ENCODE measurements at places on chromosomes 1 and 21.

GRCh38 chr1:15966081-15966955 is 9.6 kb downstream of the ZBTB17 start:
- no peak for DNase-seq

GRCh38 chr1:94621395-94621794 is 79.8 kb upstream of the F3 start:
- DNase-seq, result no peak

DNA sequence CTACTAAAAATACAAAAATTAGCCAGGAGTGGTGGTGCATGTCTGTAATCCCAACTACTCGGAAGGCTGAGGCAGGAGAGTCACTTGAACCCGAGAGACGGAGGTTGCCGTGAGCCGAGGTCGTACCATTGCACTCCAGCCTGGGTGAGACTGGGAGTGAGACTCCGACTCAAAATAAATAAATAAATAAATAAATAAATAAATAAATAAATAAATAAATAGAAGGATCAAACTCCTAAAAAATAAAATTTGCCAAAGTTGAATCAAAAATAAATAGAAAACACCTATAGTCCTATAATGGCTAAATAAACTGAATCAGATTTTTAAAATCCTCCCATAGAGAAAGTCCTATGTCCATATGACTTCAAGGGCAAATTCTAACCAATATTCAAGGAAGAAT is 15.2 kb upstream of the PEX19 start:
- DNase-seq, result no peak

DNA sequence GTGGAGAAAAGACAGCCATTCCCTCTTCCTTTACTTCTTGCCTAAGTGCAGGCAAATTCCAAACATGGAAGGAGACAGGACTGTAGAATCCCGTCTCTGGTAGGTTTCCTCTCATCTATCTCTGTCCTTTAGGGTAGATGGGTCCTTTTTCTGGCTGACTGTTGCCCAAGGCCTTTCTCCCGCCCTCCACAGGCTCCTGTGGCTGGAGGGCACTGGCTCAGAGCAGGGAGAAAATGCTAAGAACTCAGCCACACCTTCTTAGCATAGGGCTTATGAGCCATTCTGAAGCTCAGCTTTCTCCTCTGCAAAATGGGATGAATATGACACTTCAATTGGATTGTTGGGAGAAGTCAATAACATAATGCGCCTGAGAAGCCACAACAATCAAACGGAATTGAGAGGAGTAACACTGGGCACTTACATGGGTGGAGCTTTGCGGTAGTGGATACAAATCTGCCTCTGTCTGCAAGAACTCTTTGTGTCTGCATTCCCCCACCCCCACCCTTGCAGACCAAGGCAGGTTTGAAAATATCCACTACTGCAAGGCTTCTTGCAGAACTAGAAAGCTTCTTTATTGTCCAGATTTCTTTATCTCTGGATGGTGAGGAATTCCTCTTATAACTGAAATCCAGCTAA is 94.7 kb downstream of the CSMD2 start:
- DNase-seq, result no peak

DNA sequence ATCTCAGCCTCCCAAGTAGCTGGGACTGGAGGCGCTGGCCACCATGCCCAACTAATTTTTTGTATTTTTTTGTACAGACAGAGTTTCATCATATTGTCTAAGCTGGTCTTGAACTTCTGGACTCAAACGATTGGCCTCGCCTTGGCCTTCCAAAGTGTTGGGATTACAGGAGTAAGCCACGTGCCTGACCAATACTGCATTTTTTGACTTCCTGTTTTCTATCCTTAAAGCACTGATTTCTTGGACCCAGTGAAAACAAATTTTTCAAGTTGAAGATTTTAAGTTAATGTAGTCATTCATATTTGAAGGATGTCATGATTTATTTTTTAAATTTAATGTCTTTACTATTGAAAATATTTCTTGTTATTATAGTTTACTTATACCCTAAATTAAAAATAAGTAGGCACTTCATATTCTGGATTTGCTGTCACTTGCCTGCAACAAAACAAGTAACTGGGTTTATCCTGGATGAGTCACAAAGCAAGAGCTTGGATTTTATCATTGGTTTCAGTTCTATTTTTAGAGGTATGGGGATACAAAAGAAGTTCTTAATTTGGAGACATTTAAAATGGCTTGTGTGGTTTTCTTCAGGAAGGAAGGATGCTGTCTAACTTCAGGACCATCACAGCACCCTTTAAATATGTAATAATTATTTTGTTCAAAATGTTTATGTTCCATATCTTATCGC is 2.2 kb upstream of the VPS45 start:
- peak; percentile 18 for DNase-seq

DNA sequence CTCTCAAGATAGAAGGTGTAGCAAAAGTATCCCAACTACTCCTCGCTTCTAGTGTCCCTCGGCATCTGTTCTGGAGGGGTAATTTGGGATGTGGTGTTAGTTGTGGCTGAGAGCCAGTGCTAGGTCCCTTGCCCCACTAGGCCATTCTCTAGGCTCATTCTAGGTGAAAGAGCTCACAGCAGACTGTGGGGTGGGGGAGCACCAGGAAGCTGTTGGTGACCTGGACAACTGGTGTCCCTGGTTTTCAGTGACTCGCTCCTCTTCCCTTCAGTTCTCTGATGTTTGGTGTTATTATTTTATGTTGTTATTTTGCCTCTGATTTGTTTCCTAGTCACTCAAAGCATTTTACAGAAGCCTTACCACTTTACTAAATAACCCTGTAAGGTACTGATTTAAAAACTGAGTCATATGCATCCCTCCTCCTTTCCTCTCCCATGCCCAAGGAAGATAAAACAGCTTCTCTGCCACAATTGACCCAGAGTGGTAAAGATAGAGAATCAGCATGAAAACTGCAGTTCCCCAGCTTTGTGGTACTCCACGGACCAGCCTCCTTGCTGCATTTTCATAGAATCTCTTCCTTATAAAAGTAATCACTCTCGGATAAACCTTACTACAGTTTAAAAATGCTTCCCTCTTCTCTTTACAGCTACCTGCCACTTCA is 14.1 kb downstream of the DYRK3 start:
- no peak for DNase-seq

DNA sequence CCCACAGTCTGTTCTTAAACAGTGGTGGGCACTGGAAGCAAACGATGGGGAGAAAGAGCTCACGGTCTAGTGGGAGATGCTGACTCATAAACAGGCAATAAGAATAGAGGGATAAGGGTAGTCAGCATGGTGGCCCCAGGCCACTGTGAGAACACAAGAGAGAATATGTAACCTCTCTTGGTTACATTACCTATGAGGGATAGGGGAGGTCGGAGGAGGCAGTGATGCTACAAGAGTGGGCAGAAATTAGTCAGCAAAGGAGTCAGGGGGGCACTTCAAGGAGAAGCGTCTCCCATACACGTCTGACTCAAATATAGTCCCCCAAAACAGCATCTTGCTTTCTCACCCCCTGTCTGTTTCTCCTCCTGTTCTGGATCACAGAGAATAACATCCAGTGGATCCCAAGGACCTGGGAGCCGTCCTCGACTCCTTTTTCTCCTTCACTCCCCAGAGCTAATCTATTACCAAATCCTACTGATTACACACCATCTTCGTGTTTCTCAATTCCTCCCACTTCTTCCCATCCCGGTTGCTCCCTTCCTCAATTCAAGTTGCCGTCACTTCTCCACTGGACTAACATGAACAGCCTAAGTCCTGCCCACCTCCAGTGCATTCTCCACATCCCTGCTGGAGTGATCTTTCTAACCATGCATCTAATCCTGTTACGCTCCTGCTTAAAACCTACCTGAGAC is 2.1 kb downstream of the SLAMF8 start:
- no peak for DNase-seq

- no peak for DNase-seq
These were observed 12.4 kb downstream of the MOV10 start for GRCh38 chr1:112686835-112687234.

DNA sequence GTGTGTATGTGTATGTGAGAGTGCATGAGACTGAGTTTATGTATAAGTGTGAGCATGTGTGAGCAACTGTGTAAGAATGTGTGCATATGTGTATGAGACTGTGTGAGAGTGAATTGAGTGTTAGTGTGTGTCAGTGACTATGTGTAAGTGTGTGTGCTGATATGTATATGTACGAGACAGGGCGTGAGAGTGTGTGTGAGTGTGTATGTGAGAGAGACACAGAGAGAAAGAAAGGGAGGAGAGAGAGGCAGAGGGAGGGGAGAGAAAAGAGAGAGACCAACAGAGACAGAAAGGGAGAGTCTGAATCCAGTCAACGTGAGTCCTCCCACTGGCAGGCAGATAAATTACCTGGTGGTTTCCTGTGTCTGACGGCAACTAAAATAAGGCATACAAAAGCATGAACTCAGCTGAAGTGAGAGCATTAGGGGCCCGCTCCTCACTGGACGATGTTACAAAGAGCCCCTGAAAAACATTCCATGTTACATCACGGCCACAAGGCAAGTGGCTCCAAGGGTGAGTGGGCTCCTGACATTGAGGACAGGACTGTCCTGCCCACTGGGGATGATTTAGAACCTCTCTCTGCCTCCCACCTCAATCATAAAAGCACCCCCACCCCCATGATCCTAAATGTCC is 66.6 kb upstream of the TIAM1 start:
- DNase-seq, result no peak

- no peak for DNase-seq
These were observed 34.4 kb downstream of the MAP3K21 start for GRCh38 chr1:233361876-233362275.

- DNase-seq, result no peak
These were observed 200.7 kb downstream of the LHX8 start for GRCh38 chr1:75334876-75335389.

DNA sequence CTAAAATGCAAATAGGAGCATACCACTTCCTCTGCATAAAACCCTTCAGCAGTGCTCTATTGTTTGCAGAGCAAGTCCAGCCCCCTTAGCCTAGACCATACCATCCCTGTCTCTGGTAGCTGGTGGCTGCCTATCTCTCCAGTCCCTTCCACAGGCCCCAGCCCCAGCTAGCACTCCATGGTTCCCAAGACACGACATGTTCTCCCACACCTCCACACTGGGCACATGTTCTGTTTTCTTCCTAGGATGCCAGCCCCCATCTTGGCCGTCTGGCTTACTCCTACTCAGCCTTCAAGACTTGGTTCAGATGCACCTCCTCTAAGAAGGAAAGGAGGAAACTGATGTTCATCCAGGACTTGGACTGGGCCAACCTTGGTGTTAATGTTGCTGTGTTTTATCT is 108.4 kb downstream of the BEND5 start:
- DNase-seq, result no peak

- no peak for DNase-seq
These were observed 93.6 kb downstream of the DYRK1A start for GRCh38 chr21:37460196-37460595.

DNA sequence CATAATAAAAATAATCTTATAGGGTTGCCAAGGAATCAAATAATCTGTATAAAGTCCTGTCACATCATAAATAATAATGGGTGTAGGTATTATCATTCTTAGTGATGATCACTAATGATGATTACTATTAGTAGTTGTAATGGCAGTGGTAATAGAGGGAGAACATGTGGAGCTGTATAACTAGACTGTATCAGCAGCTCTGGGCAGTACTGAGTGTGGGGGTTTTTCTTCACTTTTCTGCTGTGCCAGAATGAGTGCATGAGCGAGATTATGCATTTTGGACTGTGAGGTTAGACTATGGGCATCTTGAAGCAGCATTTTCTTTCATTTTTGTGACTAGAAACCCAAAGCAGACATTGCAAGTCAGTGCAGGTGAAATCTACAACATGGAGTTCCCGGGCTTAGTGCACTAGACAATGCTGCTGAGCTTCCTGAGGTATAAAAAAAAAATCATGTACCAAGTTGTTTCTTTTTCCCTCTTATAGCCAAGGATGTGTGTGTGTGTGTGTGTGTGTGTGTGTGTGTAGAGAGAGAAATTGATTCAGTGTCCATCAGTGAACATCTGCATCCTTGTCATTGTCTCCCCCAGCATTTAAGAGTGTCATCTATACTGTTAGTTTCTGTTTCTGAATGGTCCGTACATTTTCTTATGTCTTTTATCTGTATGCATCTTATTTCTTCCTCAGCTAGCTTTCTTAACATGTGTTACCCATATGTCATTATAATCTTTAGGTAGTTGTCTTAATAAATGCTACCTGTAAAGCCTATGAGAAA is 86.6 kb downstream of the GIPC2 start:
- DNase-seq, result no peak

DNA sequence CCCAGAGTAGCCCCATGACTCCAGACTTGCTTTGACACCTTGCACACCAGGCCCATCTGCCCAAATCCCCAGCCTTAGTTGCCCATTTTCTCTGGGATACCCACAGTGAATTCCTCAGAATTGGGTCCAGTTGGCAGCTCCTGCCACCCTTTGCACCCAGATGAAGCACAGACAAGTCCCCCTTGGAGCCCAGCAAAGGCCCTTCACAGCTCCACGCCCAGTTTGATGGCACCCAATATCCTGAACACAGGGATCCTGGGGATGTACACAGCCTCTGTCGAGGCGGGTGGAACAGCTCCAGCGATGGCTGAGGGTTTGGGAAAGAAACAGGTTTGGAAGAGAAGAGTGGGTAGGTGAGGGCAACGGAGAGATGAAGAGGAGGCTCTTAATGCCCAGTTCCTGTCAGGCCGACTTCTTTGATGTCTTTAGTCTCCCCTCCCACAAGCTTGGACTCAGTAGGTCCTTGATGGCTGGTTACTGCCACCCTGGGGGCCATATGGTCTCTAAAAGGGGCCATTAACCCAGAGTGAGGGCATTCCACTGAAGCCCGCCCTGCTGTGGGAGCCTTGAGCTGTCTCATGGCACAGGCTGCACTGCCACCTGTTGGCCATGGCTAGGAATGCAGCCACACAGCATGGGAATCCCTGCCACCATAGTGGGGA is 21.7 kb downstream of the TMEM53 start:
- DNase-seq, result no peak

- no peak for DNase-seq
These were observed 107.3 kb upstream of the POU3F1 start for GRCh38 chr1:38153778-38154470.

- DNase-seq, result no peak
These were observed 179.6 kb downstream of the TGFBR3 start for GRCh38 chr1:91706140-91706957.

DNA sequence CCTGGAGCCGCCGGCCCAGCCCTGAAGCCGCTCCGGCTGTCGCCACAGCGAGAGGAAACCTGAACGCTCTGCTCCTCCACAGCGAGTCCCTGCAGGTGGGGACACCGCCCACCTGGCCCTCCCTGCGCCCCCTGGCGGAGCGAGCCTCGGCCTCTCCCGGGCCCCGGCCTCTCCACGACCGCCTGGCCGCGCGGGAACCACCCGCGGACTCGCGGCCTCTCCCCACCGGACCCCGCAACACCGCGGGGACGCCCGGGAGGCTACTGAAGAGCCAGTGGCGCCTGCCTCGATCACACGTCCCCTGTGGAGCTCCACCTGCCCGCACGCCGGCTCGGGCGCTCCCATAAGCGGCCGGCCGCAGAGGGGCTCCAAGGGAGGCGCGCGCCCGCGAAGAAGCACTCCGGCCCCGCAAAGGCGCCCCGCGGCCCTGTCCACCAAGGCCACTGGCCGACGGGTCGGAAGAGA is 109.6 kb downstream of the KCNN3 start:
- no peak for DNase-seq
